ENCODE measurements at places on chromosomes 2 and 18.

- DNase-seq = no peak
Measured at GRCh38 chr2:218008060-218009040, 5.6 kb upstream of the TNS1 start.

- DNase-seq = no peak
Measured at GRCh38 chr2:183541766-183542165, 417.5 kb downstream of the NUP35 start.

- DNase-seq = no peak
Measured at GRCh38 chr2:179441551-179441950, 176.9 kb upstream of the SESTD1 start.

- DNase-seq = no peak
Measured at GRCh38 chr2:109321570-109321969, 192.6 kb downstream of the SH3RF3 start.

DNA sequence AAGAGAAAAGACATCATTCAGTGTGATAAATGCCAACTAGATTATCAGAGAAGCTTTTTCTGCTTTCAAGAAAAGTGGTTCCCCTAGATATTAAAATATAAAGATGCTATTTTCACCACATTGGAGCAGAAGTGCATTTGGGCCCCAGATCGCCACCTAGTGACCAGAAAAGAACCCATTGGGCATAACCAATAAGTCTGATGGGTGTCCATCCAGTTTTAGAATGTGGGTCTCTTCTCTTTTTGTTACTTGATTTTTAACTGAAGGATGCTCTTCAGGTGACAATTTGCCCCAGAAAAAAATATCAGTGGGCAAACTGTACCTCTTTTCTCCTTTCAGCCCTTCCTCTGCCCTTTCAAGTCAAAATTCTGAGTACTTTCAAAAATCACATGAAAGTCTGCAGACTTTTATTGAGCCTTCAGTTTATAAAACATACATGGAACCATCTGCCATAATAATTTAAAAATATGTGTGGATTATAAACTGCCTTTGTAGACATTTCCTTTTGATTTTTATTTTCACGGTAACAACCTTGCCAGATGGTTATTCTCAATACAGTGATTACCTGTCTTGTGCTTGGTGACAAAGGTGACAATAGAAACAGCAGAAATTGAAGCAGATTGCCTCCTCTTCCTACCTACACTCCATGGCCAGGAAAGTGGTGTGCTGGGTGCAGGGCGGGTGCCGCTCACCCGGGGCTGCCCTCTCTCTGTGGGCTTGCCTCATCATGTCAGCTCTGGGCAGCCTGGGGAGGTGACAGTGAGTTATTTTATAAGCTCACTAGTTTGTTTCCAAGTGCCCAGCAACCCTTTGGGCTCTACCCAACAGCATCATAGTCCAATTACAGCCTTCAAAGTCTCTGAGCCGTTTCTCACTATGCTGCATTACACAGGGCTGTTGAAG, 124.5 kb downstream of the DCDC2C start:
- peak; percentile 4 for DNase-seq

Data from stimulated activated CD4-positive, alpha-beta T cell treated with anti-CD3 and anti-CD28 coated beads, Interleukin-1b, Interleukin-23, amount 100 ng/mL, for 24 hours (primary cell).